Nucleus accumbens (tissue), 56 donors: ENCODE measurements at places on chromosomes 7 and 10.
A peak's percentile ranks its signal among the peaks of the same experiment; 100 is the strongest.

- DNase-seq: no peak
Observed at GRCh38 chr10:16777473-16778370, 39.5 kb downstream of the RSU1 start.

- no peak for DNase-seq
Observed at GRCh38 chr10:550665-551372, 138.6 kb downstream of the DIP2C start.

- peak; percentile 5 for DNase-seq
Observed at GRCh38 chr7:75762350-75762917, 9.6 kb downstream of the CCL26 start.

DNA sequence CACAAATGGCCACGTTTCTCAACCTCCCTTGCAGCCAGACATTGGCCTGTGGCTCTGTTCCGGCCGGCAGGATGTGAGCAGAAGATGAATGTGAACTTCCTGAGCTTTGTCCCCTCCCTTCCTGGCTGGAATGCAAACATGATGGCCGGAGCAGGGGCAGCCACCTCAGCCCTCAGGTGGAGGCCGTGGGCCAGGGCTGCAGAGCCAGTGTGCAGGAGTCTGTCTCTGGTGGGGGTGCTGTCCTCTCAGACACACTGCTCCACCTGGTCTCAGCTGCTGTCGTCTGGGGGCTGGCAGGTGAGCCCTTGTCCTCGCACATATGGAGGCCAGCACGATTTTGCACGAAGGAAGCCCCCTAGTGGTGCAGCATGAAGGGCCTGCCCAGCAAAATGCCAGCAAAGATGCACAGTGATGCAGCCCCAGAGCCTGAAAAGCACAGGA is 25.3 kb upstream of the PWWP2B start:
- DNase-seq: no peak

DNA sequence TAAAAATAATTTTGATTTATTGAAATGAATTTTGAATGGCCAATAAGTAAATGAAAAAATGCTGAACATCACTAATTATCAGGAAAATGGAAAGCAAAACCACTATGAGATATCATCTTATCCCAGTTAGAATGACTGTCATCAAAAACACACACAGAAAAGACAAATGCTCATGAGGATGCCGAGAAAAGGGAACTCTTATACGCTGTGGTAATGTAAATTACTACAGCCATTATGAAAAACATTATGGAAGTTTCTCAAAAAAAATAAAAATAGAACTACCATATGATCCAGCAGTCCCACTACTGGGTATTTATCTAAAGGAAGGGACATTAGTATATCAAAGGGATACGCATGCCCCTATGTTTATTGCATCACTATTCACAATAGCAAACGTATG is 15.8 kb downstream of the SCIN start:
- no peak for DNase-seq

- DNase-seq: no peak
Observed at GRCh38 chr10:72092987-72093386, 4.6 kb upstream of the SPOCK2 start.
